ENCODE measurements at places on chromosomes 2 and 18. TPM values are rescaled to one million over a fixed set of nuclear protein-coding genes. Genes with fewer than 3 reads are reported as not detected.

The MARCHF4 gene
- total RNA-seq = 1.5 TPM

The KCNS3 gene
- total RNA-seq = 1.5 TPM

DNA sequence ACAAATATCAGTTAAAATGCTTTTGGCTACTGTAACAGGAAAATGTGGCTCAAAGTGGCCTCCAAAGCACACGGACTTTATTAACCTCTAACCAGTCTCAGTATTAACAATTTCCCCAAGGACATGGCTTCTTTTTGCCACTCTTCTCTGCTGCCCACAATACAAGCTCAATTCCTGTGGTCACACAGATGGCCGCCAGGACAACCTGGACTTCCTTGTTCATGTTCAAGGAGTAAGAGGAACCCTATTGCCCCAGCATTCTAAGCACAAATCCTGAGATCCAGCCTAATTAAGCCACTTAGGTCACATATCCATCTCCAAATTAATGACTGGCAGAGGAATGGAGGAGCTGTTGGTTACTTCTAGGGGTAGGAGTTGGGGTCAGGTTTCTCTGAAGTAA, 38.2 kb downstream of the AOX1 start:
- DNase-seq = no peak

The VWC2L gene
- total RNA-seq = not detected

- no peak for DNase-seq
Observed at GRCh38 chr2:191636586-191636985, 41.4 kb upstream of the NABP1 start.

The M1AP gene
- not detected for total RNA-seq

The SEPTIN10 gene
- 179 TPM for total RNA-seq

Measured in dermis blood vessel endothelial cell (primary cell).